Activated naive CD8-positive, alpha-beta T cell treated with anti-CD3 and anti-CD28 coated beads, Interleukin-2, amount 10 ng/mL, durations not matched to agents 7 days and 5 days (primary cell): ENCODE measurements at places on chromosomes 12 and 14. TPM values are rescaled to one million over a fixed set of nuclear protein-coding genes. Genes with fewer than 3 reads are reported as not detected.

FAM234B gene
- total RNA-seq = 5.1 TPM

GRCh38 chr12:50536831-50537537 lies 32.2 kb downstream of the DIP2B start:
- H3K27ac ChIP-seq = peak overlapping the region; percentile 1
- DNase-seq = no peak
- no peak overlapping the region for H3K4me3 ChIP-seq
- no peaks in the 10 kb centered on the region for H3K27me3 ChIP-seq
- peaks cover 14% of the 10 kb centered on the region for H3K4me1 ChIP-seq

DNA sequence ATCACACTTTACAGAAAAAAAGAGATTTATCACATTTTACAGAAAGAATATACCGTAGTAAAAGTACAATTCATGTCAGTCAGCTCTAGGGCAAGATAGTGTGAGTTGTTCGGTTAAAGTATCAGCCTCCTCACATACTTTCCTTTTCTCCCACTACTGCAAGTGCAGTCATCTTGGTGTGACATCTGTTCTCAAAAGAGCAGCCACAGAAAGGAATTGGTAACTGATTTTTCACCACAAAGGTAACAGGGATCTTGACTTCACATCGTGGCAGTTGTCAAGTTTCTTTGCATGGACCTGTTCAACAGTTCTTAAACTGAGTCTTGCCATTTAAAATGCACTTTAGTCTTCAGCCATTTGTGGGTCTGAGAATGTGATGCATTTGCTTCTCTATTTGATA lies 5.0 kb upstream of the E2F7 start:
- H3K27ac ChIP-seq = no peak overlapping the region
- peaks cover 2% of the 10 kb centered on the region for H3K36me3 ChIP-seq
- peaks cover 23% of the 10 kb centered on the region for H3K27me3 ChIP-seq
- H3K4me3 ChIP-seq = no peak overlapping the region
- H3K4me1 ChIP-seq = peaks cover 11% of the 10 kb centered on the region

GRCh38 chr14:97878206-97878605 lies 1081.0 kb downstream of the VRK1 start:
- no peak for DNase-seq
- peaks cover 14% of the 10 kb centered on the region for H3K4me1 ChIP-seq
- peak overlapping the region; percentile 76 for H3K27ac ChIP-seq
- no peak overlapping the region for H3K4me3 ChIP-seq
- no peaks in the 10 kb centered on the region for H3K27me3 ChIP-seq

ASB2 gene
- 24.0 TPM for total RNA-seq

CTSG gene
- not detected for total RNA-seq

ARHGAP9 gene
- total RNA-seq = 282 TPM

RILPL1 gene
- 2.9 TPM for total RNA-seq

DNA sequence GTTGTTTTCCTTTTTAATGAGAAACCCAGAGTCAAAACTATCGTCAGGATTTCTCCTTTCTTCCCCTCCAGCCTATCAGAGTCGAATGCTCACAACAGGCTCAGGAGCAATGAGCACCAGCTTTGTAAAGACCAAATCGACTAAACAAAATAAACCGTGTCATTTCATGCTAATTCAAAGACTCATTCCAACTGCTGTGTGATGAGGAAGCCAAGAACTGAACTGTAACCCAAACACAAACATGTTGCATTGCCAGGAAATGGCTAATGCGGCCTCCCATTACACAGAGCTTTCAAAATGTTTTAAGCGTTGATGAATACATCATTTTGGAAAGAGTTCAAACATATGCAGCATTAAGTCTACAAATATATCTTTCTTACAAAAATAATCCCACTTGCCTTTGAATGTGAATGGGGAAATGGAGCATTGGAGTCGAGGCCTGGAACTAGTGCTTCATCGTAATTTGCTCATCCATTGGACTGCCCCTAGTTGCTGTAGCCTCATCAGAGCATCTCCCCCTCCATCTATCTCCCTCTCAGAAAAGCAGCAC lies 349.5 kb downstream of the GXYLT1 start:
- H3K4me1 ChIP-seq = no peaks in the 10 kb centered on the region
- DNase-seq = no peak
- no peaks in the 10 kb centered on the region for H3K27me3 ChIP-seq
- H3K36me3 ChIP-seq = no peaks in the 10 kb centered on the region
- no peak overlapping the region for H3K27ac ChIP-seq
- no peak overlapping the region for H3K4me3 ChIP-seq

CLEC4A gene
- total RNA-seq = 0.74 TPM

- no peaks in the 10 kb centered on the region for H3K4me1 ChIP-seq
- no peaks in the 10 kb centered on the region for H3K36me3 ChIP-seq
- H3K4me3 ChIP-seq = no peak overlapping the region
- DNase-seq = no peak
Measured at GRCh38 chr14:54120260-54120659, 163.6 kb upstream of the BMP4 start.

DNA sequence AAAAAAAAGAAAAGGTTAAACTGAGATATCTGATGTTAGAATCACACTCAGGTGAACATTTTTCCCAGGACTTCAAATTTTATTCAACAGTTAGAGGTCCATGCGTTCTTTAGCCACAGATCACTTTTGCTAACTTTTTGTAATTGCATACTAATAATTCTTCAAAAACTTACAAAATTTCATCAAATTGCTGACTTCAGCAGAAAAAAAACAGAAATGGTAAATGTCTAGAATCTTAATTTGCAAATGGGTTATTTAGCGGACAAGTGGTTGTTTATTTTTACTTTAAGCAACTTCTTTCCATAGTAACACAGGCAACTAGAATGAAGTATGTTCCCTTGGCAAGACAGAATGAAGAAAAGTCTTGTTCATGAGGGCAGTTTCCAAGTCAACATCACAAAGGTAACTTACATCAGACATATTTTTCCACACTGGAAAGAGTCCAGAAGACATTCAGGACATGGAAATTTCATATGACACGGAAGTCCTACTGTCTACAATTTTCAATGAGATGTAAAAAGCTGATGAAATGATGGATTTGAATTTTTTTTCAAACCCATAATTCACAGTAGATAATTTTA lies 62.5 kb upstream of the SOX5 start:
- no peak for DNase-seq
- H3K4me3 ChIP-seq = no peak overlapping the region
- H3K27me3 ChIP-seq = no peaks in the 10 kb centered on the region
- H3K4me1 ChIP-seq = no peaks in the 10 kb centered on the region
- no peak overlapping the region for H3K27ac ChIP-seq
- H3K36me3 ChIP-seq = no peaks in the 10 kb centered on the region

GRCh38 chr12:120540445-120540844 lies 6.3 kb downstream of the RNF10 start:
- H3K27ac ChIP-seq = no peak overlapping the region
- peaks cover 46% of the 10 kb centered on the region for H3K4me1 ChIP-seq
- no peak overlapping the region for H3K4me3 ChIP-seq

- peaks cover 4% of the 10 kb centered on the region for H3K36me3 ChIP-seq
- no peak overlapping the region for H3K27ac ChIP-seq
Measured at GRCh38 chr12:75437564-75437963, 43.0 kb upstream of the GLIPR1 start.

DNA sequence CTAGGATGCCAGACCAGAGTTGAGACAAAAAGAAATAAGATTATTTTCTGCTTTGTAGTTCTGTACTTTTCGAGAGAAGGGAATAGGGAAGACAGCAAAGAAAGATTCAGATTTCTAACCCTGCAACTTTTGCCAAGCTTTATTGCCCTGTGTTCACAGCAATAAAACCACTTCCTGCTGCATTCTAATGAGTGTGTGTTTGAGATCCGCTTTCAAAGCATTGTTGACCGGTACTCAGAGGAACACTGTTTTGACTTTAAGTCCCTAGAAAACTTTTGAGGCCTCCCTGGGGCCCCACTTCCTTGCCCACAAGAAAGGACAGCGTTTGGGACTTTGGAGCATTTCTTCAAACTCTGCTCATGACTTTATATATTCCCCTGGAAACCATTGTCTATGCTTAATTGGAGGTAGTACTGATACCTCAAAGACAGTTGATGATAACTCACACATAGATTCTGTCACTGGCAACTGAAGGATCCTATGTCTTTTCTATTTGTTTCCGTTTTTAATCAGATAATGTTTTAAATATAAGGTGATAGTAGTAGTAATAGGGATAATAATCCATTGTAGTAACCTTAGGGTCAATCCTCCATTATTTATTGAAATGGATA lies 1.3 kb downstream of the RNASE6 start:
- no peaks in the 10 kb centered on the region for H3K36me3 ChIP-seq
- peaks cover 11% of the 10 kb centered on the region for H3K27me3 ChIP-seq
- peaks cover 19% of the 10 kb centered on the region for H3K4me1 ChIP-seq
- no peak for DNase-seq
- H3K27ac ChIP-seq = peak overlapping the region; percentile 78

DNA sequence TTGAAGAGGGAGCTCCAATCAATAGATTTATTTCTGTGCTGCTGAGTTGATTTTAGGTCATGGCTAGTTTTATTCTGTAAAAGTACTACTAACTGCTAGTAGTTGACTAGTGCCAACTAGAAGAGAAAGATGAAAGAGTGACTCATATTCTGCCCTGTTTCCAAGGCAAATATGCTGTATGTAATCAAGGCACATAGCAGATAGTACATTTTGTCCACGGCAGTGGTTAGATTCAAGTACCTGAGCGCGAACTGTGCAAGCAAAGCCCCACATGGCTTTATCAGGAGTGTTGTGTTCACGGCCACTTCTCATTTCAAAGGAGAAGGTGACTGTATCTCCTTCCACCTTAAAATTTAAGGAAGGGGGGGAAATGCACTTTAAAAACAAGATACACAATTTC lies 126.8 kb downstream of the TRAFD1 start:
- no peak overlapping the region for H3K4me3 ChIP-seq
- H3K4me1 ChIP-seq = no peaks in the 10 kb centered on the region
- no peak for DNase-seq
- peaks cover 11% of the 10 kb centered on the region for H3K36me3 ChIP-seq
- H3K27me3 ChIP-seq = no peaks in the 10 kb centered on the region

DNA sequence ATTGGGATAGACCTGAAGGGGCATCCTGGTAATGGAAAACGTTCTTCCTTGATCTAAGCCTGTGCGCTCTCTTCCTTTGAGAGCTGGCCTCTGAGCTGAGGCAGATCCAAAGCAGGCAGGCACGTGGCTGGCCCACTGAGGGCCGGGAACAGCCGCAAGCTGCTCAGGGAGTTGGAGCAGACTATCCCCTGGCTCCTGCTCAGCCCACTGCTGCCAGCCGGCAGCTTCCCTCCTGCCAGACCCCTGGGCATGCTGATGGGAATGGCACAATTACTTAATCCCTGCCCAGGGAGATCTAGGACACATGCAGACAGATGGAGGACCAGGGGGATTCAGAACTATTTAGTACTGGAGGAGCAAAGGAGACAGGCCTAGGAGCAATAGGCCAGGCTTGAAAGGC lies 14.4 kb downstream of the NEUROD4 start:
- no peak overlapping the region for H3K27ac ChIP-seq
- peaks cover 11% of the 10 kb centered on the region for H3K27me3 ChIP-seq
- H3K36me3 ChIP-seq = peaks cover 9% of the 10 kb centered on the region
- DNase-seq = no peak
- peaks cover 23% of the 10 kb centered on the region for H3K4me1 ChIP-seq
- no peak overlapping the region for H3K4me3 ChIP-seq

NKX2-1 gene
- total RNA-seq = not detected

DNA sequence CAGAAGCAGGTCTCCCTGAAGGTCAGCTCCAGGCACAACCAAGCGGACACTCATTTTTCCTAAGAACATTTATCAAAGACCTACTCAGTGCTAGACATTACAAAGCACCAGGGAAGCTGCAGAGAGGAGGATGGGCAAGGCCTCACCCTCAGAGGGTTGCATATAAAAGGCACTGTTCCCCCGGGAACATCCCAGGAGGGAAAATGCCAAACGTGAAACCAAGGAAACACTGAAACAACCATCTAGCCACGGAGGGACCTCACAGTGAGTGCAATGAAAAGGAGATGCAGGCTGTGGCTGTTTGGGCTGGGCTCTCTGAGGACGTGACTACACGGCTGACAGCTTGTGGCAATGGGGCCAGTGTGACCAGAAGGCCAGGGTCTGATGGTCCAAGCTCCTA lies 117.4 kb upstream of the VASH1 start:
- no peak overlapping the region for H3K4me3 ChIP-seq
- H3K27ac ChIP-seq = no peak overlapping the region
- H3K4me1 ChIP-seq = no peaks in the 10 kb centered on the region
- H3K36me3 ChIP-seq = no peaks in the 10 kb centered on the region
- no peak for DNase-seq
- peaks cover 7% of the 10 kb centered on the region for H3K27me3 ChIP-seq

DNA sequence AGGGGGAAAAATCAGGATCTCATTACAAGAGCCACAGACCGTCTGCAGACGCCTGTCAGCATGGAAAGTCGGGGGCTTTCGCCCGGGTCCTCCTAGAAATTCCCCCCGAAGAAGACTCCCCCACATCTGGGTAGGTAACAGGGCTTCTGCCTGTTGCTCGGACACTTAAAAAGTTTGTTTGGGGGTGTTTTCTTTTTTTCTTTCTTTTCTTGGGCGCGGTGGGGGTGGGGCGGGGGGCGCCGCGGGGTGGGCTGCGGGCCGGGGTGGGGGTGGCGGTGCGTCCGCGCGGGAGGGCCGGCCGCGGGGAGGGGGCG lies 358 bp downstream of the ELK3 start:
- H3K27ac ChIP-seq = peak overlapping the region; percentile 95
- no peak for DNase-seq
- H3K27me3 ChIP-seq = no peaks in the 10 kb centered on the region
- H3K4me3 ChIP-seq = peak overlapping the region; percentile 96
- H3K4me1 ChIP-seq = peaks cover 41% of the 10 kb centered on the region
- peaks cover 5% of the 10 kb centered on the region for H3K36me3 ChIP-seq

INF2 gene
- 107 TPM for total RNA-seq

TPPP2 gene
- total RNA-seq = not detected

GRCh38 chr12:45553204-45553603 lies 176.3 kb upstream of the ARID2 start:
- H3K36me3 ChIP-seq = peaks cover 2% of the 10 kb centered on the region
- no peaks in the 10 kb centered on the region for H3K27me3 ChIP-seq
- DNase-seq = no peak
- H3K4me1 ChIP-seq = no peaks in the 10 kb centered on the region
- no peak overlapping the region for H3K27ac ChIP-seq

KRT2 gene
- not detected for total RNA-seq

DNA sequence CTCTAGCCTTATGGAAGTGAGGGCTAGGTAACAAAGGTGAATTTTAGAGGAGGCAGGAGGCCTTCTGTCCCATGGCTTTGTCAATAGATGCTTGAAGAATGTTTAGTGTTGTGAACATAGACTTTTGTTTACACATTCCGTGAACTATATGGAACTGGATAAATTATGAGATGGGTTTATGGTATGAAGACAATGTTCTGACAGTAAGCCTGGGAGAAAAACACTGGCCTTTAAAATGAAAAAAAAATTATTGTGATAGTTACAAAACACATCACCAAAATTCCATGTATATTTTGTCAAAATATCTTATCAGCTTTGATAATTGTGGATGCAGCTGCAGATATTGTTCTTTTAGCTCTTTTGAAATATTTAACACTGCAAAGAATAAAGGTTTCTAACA lies 251.5 kb upstream of the DCN start:
- peaks cover 2% of the 10 kb centered on the region for H3K36me3 ChIP-seq
- no peak overlapping the region for H3K27ac ChIP-seq
- no peak overlapping the region for H3K4me3 ChIP-seq
- peaks cover 8% of the 10 kb centered on the region for H3K4me1 ChIP-seq
- no peak for DNase-seq
